ENCODE measurements at places on chromosomes 3 and 15. TPM values are rescaled to one million over a fixed set of nuclear protein-coding genes. Genes with fewer than 3 reads are reported as not detected.

SEMA5B gene
- total RNA-seq: not detected

GRCh38 chr3:120569222-120570057, 26.7 kb upstream of the NDUFB4 start:
- H3K27me3 ChIP-seq: no peaks in the 10 kb centered on the region
- no peak overlapping the region for H3K27ac ChIP-seq
- H3K36me3 ChIP-seq: no peaks in the 10 kb centered on the region
- 0 out of 2 replicates have a peak, but pooled peaks cover 2% of the 10 kb centered on the region for H3K4me1 ChIP-seq
- H3K4me3 ChIP-seq: no peak overlapping the region

MASP1 gene
- total RNA-seq: 13.1 TPM

GRCh38 chr3:85360742-85361387, 402.1 kb downstream of the CADM2 start:
- no peak overlapping the region for H3K4me3 ChIP-seq
- H3K4me1 ChIP-seq: no peaks in the 10 kb centered on the region

RHOV gene
- not detected for total RNA-seq

DNA sequence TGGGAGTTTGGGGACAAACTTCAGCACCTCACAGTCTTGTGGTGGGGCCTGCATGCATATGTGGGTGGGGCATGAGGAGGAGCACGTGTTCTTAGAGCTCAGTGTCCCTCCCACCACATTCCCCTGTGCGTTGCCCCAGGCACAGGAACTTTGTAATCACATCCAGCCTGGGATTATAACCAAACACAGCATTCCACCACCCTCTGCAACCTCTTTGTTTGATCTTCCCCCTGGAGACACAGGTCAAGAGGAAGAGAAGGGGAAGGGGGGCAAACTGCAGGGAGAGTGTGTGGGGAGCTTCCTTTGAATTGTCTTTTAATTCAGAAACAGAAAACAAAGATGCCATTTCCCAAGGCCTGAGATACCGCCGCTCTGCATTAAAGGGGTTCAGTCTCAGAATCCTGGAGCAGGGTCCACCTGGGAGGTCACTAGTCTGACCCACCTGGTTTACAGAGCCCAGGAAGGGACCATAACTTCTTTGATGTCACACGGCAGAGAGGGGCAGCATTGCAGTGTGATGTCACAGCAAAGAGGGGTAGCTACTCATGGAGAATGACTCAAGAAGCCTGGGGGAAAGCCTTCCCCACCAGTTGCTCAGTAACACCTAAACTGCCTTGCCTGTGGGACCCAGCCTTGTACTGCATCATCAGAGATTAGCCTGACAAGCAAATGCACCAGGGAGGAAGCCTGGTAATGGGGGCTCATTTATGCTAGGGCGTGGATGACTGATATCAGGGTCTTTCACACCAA, 106.3 kb upstream of the RNU6-1 start:
- peaks cover 4% of the 10 kb centered on the region for H3K4me1 ChIP-seq
- no peaks in the 10 kb centered on the region for H3K36me3 ChIP-seq
- H3K27ac ChIP-seq: no peak overlapping the region
- no peak overlapping the region for H3K4me3 ChIP-seq

- no peak overlapping the region for H3K4me3 ChIP-seq
- DNase-seq: no peak
- no peaks in the 10 kb centered on the region for H3K4me1 ChIP-seq
- H3K27ac ChIP-seq: no peak overlapping the region
- peaks cover 10% of the 10 kb centered on the region for H3K27me3 ChIP-seq
These were observed 77.6 kb upstream of the PROK2 start for GRCh38 chr3:71862371-71863140.

DNA sequence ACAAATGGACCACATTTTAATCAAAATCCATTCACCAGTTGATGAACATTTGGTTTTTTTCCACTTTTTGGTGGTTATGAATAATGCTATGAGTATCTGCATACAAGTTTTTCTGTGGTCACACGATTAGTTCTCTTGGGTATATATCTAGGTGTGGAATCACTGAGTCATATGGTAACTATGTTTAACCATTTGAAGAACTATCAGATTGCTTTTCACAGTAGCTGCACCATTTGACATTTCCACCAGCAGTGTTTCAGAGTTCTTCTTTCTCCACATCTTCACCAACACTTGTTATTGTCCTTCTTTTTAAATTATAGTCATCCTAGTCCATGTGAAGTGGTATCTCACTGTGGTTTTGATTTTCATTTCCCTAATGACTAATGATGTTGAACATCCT, 33.3 kb upstream of the ATG7 start:
- no peak overlapping the region for H3K4me3 ChIP-seq
- no peaks in the 10 kb centered on the region for H3K27me3 ChIP-seq
- peaks cover 5% of the 10 kb centered on the region for H3K4me1 ChIP-seq
- peaks cover 2% of the 10 kb centered on the region for H3K36me3 ChIP-seq
- H3K27ac ChIP-seq: peak overlapping the region; percentile 55
- DNase-seq: peak; percentile 95

GRCh38 chr3:23105048-23105447, 98.1 kb upstream of the UBE2E2 start:
- no peaks in the 10 kb centered on the region for H3K4me1 ChIP-seq
- DNase-seq: no peak

CFAP92 gene
- not detected for total RNA-seq

SCAANT1 gene
- total RNA-seq: not detected

GRCh38 chr15:39327005-39327730, 253.7 kb upstream of the THBS1 start:
- no peaks in the 10 kb centered on the region for H3K27me3 ChIP-seq
- H3K36me3 ChIP-seq: no peaks in the 10 kb centered on the region

RGMA gene
- total RNA-seq: 0.18 TPM

- no peak overlapping the region for H3K4me3 ChIP-seq
- peaks cover 14% of the 10 kb centered on the region for H3K36me3 ChIP-seq
- no peak for DNase-seq
- no peaks in the 10 kb centered on the region for H3K27me3 ChIP-seq
- H3K4me1 ChIP-seq: peaks cover 2% of the 10 kb centered on the region
- H3K27ac ChIP-seq: no peak overlapping the region
These were observed 40.9 kb upstream of the FBXL22 start for GRCh38 chr15:63556246-63556645.

DNA sequence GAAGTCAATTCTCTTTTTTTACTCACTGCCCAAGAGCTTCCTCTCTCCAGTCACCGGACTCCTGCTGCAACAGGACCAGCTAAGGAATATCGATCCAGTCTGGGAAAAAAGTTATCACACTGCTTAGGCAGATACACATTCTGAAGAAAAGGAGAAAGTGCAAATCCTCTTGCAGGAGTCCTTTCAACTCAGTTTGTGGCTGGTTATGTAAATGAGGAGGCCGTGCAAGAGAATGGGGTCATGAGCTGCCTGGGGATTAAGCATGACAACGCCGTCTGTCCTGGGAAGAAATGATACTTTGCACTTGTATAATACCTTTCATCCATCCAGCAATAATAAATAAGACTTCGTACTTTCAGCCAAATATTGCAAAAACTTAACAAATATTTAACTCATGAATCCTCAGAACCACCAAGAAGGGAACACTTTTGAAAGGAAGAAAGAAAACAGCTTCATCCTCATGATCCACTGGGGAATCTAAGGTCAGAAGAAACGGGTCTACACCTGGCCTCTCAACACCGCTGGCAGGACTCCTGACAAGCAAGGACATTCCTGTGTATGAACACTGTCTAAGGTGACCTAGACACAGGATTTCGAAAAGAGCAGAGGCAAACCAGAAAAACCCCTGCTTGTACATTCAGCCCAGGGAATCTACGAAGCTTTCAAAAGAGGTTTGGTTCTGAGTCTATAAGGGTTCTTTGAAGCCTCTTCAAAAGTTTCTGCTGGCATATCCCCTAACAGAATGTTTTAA, 13.1 kb upstream of the WWTR1 start:
- no peaks in the 10 kb centered on the region for H3K27me3 ChIP-seq
- H3K4me3 ChIP-seq: no peak overlapping the region
- DNase-seq: no peak
- no peaks in the 10 kb centered on the region for H3K36me3 ChIP-seq
- H3K4me1 ChIP-seq: peaks cover 4% of the 10 kb centered on the region
- H3K27ac ChIP-seq: no peak overlapping the region

- no peaks in the 10 kb centered on the region for H3K4me1 ChIP-seq
- no peak for DNase-seq
- H3K36me3 ChIP-seq: no peaks in the 10 kb centered on the region
These were observed 150.5 kb upstream of the POU1F1 start for GRCh38 chr3:87426918-87427317.

DNA sequence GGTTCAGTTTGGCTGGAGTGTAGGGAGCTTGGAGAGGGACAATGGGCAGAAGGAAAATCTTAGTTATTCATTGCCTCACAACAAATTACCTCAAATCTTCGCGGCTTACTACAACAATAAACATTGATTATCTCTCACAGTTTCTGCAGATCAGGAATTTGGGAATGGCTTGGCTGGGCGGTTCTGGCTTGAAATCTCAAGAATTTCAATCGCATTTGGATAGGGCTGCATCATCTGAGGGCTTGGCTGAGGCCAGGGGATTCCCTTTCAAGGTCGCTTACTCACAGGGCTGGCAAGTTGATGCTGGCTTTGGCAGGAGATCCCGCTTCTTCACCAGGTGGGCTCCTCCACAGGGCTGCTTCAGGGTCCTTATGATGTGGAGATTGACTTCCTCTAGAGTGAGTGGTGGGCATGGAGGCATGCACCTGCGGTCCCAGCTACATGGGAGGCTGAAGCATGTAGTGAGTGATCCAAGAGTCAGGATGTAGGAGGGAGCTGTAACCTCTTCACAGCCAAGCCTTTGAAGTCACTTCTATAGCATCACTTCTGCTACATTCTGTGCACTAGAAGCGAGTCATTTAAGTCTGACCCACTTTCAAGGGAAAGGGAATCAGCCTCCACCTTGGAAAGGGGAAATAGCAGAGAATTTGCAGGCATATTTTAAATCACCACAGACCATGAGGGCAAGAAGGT, 63.1 kb downstream of the CDC25A start:
- peak; percentile 91 for DNase-seq
- H3K27ac ChIP-seq: no peak overlapping the region
- H3K4me3 ChIP-seq: no peak overlapping the region
- H3K4me1 ChIP-seq: peaks cover 9% of the 10 kb centered on the region

ZBED2 gene
- total RNA-seq: 0.72 TPM

DNA sequence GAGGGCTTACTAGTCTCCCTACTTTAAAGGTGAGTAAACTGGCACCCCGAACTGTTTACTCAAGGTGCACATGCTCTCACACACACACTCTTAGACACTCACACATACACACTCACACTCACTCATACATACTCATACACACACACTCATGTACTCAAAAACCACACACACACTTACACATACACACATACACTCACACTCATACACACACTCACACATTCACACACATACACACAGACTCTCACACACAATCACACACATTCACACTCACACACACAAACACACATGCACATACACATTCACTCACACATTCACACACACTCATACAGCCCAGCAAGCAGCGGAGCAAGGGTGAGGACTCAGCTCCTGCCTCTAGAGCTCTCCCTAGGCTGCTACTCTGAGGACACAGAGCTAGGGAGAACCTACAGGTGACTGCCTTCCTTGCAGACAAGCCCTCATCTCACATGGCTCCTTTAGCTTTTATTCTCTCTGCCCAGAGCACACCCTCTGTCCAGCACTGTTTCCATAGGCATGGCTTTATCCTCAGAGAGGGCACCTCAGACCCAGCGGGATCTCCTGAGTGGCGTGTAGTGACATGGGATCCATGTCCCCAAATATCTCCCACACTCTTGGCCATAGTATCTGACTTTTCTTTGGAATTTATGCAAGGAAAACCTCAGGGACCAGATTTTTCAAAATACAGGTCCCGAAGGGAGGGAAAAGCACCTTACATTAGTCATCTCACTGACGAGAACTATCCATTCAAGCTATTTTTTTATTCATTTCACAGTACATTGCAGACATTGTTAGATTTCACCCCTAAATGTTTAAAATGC, 26.2 kb upstream of the ATG7 start:
- H3K36me3 ChIP-seq: peaks cover 4% of the 10 kb centered on the region
- no peak overlapping the region for H3K4me3 ChIP-seq
- no peak for DNase-seq
- no peaks in the 10 kb centered on the region for H3K27me3 ChIP-seq

DNA sequence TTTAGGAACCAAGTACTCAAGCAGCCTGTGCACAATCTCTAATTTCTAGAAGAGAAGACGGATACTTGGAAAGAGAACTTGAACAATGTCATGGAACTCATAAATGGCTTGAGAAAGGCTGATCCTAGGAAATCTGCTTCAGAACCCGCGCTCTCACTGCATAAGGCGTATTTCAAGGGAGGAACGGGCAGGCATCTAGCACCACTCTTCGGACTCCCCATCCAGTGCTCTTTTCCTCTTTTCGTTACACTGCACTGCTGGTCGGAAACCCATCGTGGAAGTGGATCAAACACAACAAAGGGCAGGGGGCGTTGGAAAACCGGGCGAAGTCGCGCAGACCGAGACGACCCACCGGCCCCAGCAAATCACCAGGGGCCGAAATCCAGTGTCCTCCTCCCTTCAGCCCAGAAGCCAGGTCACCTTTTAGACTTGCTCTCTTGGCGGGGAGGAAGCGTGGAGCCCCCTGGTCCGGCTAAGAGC, 539 bp upstream of the TLNRD1 start:
- no peaks in the 10 kb centered on the region for H3K27me3 ChIP-seq
- no peak for DNase-seq
- peak overlapping the region; percentile 86 for H3K27ac ChIP-seq
- H3K4me3 ChIP-seq: peak overlapping the region; percentile 89
- H3K36me3 ChIP-seq: peaks cover 14% of the 10 kb centered on the region

STAC gene
- 0.36 TPM for total RNA-seq

- no peaks in the 10 kb centered on the region for H3K27me3 ChIP-seq
- peak overlapping the region; percentile 5 for H3K27ac ChIP-seq
- DNase-seq: peak; percentile 94
- peaks cover 2% of the 10 kb centered on the region for H3K4me1 ChIP-seq
- H3K36me3 ChIP-seq: no peaks in the 10 kb centered on the region
These were observed 113.3 kb downstream of the SMAD6 start for GRCh38 chr15:66815318-66815717.

SLC9C1 gene
- total RNA-seq: not detected

- no peak for DNase-seq
- H3K27me3 ChIP-seq: no peaks in the 10 kb centered on the region
- H3K4me3 ChIP-seq: no peak overlapping the region
- H3K27ac ChIP-seq: no peak overlapping the region
- H3K4me1 ChIP-seq: peaks cover 22% of the 10 kb centered on the region
These were observed 52.2 kb upstream of the CCDC80 start for GRCh38 chr3:112693186-112693585.

NR1I2 gene
- total RNA-seq: not detected

DNA sequence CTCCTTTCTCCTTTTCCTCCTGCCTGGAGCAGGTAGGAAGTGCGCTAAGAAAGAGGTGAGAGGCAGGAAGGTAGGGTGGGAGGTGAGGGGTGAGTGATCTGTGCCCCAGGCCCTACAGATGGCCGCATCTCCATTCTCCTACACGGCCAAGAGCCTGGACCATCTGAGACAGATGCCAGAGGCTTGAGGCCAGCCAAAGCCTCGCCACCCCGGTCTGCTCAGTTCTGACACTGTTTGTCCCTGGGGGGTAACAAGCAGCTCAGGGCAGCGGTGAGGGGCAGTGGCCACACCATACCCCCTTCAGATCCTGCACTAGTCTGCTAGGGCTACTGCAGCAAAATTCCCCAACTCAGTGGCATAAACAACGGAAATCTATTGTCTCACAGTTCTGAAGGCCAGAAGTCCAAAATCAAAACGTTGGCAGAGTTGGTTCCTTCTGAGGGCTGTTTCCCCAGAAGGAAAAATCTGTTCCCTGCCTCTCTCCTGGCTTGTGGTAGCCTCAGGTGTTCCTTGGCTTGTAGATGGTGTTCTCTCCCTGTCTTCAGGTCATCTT, 28.4 kb downstream of the ADCY5 start:
- H3K4me3 ChIP-seq: no peak overlapping the region
- H3K27me3 ChIP-seq: peaks cover 73% of the 10 kb centered on the region
- H3K36me3 ChIP-seq: no peaks in the 10 kb centered on the region
- no peak overlapping the region for H3K27ac ChIP-seq
